ENCODE measurements at places on chromosomes 12 and 14.

GRCh38 chr12:19882346-19882745, 443.1 kb downstream of the AEBP2 start:
- no peak for DNase-seq

GRCh38 chr12:62252576-62252975, 7.6 kb upstream of the USP15 start:
- no peak for DNase-seq

- no peak for DNase-seq
Measured at GRCh38 chr12:131162113-131162512, 208.4 kb downstream of the ADGRD1 start.

DNA sequence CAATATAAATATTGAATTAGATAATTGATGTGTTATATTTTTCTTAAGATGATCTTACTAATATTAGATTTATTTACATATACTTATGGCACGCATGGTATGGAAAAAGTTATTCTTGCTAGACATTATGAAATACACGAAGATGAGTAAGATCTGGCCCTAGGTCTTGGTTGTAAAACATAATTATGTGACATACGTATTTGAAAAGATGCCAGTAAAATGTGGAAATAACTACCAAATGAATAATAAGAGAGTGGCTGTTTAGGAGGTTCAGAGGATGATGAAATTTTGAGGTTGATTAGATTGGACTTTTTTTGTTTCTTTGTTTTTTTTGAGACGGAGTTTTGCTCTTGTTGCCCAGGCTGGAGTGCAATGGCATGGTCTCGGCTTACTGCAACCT, 41.3 kb downstream of the FANCM start:
- no peak for DNase-seq
